ENCODE measurements at places on chromosomes 5 and 9. TPM values are rescaled to one million over a fixed set of nuclear protein-coding genes. Genes with fewer than 3 reads are reported as not detected.
A peak's percentile ranks its signal among the peaks of the same experiment; 100 is the strongest.

DNA sequence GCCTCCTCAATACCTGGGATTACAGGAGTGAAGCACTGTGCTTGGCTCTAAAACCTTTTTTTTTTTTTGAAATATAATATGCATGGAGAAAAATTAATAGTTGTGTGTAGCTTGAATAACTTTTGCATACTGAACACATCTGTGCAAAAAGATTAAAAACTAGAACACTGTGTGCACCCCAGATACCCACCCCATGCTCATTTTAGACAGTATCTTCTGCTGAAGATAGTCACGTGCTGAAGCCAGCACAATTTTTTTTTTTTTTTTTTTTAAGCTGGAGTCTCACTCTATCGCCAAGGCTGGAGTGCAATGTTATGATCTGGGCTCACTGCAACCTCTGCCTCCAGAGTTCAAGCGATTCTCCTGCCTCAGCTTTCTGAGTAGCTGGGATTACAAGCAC is 39.9 kb downstream of the C9orf153 start:
- H3K36me3 ChIP-seq: no peaks in the 10 kb centered on the region
- H3K27ac ChIP-seq: no peak overlapping the region
- no peak for DNase-seq
- H3K27me3 ChIP-seq: peaks cover 8% of the 10 kb centered on the region
- H3K4me1 ChIP-seq: no peaks in the 10 kb centered on the region

- DNase-seq: no peak
- H3K4me3 ChIP-seq: no peak overlapping the region
- H3K4me1 ChIP-seq: no peaks in the 10 kb centered on the region
- no peak overlapping the region for H3K27ac ChIP-seq
- H3K27me3 ChIP-seq: no peaks in the 10 kb centered on the region
- H3K36me3 ChIP-seq: no peaks in the 10 kb centered on the region
Observed at GRCh38 chr9:116979456-116979855, 292.4 kb downstream of the TRIM32 start.

DNA sequence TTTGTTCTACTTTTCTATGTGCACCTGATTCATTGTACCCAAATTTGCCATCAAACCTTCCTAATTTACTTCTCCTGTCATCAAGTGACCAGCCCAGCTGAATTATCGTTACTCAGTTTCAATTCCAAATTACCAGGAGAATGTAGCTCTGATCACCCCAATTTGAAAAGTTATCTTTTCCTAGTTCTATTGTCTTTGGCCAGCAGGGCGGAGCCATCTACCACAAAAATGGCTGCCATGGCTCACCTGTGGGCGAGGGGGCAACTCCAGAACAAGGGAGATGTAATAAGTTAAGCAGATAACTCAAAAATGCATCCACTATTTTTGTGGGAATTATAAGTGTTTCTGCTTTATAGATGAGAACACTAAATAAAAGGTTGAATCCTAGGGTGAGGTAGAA is 133.8 kb upstream of the MOCS2 start:
- H3K4me3 ChIP-seq: no peak overlapping the region
- H3K36me3 ChIP-seq: no peaks in the 10 kb centered on the region
- no peak for DNase-seq
- H3K4me1 ChIP-seq: no peaks in the 10 kb centered on the region
- peaks cover 2% of the 10 kb centered on the region for H3K27me3 ChIP-seq

- H3K27ac ChIP-seq: no peak overlapping the region
- peaks cover 9% of the 10 kb centered on the region for H3K36me3 ChIP-seq
- DNase-seq: no peak
- H3K27me3 ChIP-seq: no peaks in the 10 kb centered on the region
- no peak overlapping the region for H3K4me3 ChIP-seq
Observed at GRCh38 chr5:154313360-154314017, 123.0 kb downstream of the GALNT10 start.

DNA sequence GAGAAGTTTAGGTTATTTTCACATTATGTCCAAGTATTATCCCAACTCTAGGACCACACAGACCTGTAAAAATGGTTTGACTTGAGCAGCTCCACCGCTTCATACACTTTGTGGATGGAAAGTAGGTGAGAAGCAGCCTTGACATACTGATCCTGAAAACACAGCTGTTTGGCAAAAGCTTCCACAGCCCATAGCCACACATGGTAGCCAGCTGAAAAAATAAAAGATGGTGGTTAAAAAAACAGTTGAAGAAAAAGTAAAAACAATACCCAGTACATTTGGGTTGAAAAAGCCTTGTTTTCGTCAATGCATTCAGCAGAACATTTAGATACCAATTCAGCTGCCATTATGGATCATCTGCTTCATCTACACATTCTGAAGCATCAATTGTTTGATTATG is 36.7 kb downstream of the GEMIN5 start:
- H3K4me3 ChIP-seq: no peak overlapping the region
- no peaks in the 10 kb centered on the region for H3K4me1 ChIP-seq
- H3K36me3 ChIP-seq: peaks cover 88% of the 10 kb centered on the region
- no peak for DNase-seq
- H3K27ac ChIP-seq: no peak overlapping the region

DNA sequence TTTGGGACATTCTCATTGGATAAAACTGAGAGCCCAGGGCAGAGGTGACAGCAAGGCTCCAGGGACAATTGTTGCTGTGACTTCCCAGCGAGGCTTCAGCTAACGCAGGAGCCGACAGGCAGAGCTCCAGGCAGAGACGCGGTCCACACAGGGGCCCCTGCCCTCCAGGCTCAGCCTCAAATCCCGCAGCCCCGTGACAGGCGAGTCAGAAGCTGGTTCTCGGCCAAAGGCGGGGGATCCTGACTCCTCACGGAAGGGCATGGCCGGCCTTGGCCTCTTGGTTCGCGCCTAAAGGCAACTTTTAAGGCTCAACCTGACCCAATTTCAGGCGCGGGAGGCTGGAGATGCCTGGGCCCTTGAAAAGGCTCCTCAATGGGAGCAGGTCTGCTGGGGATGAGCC is 21.3 kb downstream of the SLC12A7 start:
- DNase-seq: no peak
- no peaks in the 10 kb centered on the region for H3K27me3 ChIP-seq
- no peak overlapping the region for H3K4me3 ChIP-seq
- no peak overlapping the region for H3K27ac ChIP-seq
- H3K36me3 ChIP-seq: peaks cover 7% of the 10 kb centered on the region
- H3K4me1 ChIP-seq: no peaks in the 10 kb centered on the region

- no peak overlapping the region for H3K27ac ChIP-seq
- no peaks in the 10 kb centered on the region for H3K27me3 ChIP-seq
- DNase-seq: no peak
- H3K4me3 ChIP-seq: no peak overlapping the region
- H3K36me3 ChIP-seq: no peaks in the 10 kb centered on the region
- no peaks in the 10 kb centered on the region for H3K4me1 ChIP-seq
Observed at GRCh38 chr5:10573487-10574145, 9.7 kb downstream of the ANKRD33B start.

SMIM33 gene
- total RNA-seq: 0.19 TPM

- no peaks in the 10 kb centered on the region for H3K27me3 ChIP-seq
- DNase-seq: no peak
- no peaks in the 10 kb centered on the region for H3K36me3 ChIP-seq
- H3K4me3 ChIP-seq: no peak overlapping the region
- no peaks in the 10 kb centered on the region for H3K4me1 ChIP-seq
- no peak overlapping the region for H3K27ac ChIP-seq
Observed at GRCh38 chr5:168979135-168979534, 321.8 kb downstream of the SLIT3 start.

DNA sequence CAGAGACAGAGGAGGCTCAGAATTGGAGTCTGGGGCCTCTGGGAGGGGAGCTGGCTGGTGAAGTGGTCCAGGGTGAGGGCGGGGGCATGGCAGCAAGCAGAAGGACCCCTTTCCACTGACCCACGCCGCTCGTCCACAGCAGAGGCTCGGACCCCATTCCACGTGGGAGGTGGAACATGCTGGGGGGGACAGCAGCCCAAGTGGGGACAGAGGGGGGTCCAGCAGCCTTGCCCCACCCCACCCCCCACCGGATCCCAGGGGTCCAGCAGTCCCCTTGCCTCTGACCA is 25.4 kb upstream of the NKD2 start:
- H3K4me3 ChIP-seq: no peak overlapping the region
- no peaks in the 10 kb centered on the region for H3K36me3 ChIP-seq
- no peak for DNase-seq
- H3K27me3 ChIP-seq: no peaks in the 10 kb centered on the region
- H3K27ac ChIP-seq: no peak overlapping the region

DNA sequence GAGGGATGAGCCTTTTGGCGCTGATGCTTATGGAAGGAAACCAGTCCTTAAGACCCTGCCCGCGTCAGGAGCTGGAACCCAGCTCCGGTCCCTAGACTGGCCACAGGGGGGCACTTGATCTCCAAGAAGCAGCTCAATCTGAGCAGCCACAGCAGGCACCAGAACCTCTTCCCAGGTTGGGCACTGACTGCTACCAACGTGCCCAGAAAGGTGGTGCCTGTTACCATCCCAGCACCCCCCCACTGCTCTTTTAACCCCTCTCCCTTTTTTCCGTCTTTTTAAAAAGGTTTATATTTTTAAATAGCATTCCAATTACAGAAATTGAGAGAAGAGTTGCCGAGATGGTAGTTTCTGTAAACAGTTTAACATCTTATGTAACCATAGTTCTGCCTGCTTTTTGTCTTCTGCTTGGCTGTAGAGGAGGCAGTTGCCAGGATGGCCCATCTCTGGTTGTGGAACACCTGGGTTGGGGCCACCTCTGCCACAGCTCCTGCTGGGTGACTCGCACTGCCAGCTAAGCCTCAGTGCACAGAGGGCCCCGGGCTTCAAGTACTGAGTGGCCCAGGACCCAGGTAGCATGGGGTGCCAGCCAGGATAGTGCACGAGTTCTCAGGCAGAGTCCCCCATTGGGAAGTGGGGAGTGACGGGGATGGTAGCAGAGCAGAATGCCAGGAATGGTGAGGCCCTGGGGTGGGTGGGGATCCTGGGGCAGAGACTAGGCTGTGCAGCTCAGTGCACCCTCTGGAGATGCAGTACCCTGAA is 62.8 kb downstream of the PFDN1 start:
- H3K4me1 ChIP-seq: peaks cover 7% of the 10 kb centered on the region
- no peak overlapping the region for H3K4me3 ChIP-seq
- peak; percentile 46 for DNase-seq

PDZD2 gene
- total RNA-seq: 2.2 TPM

DNA sequence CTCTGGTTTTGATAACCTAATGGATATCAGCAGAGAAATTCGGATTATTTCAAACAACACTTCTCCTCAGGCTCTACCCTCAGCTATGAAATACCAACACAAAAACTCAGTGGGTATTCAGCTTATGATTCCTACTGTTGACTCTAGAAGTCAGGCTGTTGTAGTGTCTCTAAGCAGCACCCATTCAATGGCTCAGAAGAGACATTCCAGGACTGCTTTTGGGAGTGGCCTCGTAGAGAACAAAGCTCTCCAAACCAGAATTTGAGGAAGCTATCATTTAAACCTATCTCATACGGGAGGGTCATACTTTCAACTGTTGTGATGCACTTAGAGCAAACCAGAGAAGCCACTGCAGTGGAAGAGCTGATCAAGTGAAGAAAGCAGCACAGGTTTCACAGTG is 34.1 kb downstream of the ETF1 start:
- H3K27ac ChIP-seq: no peak overlapping the region
- no peak for DNase-seq
- H3K36me3 ChIP-seq: peaks cover 8% of the 10 kb centered on the region
- H3K4me1 ChIP-seq: no peaks in the 10 kb centered on the region

DNA sequence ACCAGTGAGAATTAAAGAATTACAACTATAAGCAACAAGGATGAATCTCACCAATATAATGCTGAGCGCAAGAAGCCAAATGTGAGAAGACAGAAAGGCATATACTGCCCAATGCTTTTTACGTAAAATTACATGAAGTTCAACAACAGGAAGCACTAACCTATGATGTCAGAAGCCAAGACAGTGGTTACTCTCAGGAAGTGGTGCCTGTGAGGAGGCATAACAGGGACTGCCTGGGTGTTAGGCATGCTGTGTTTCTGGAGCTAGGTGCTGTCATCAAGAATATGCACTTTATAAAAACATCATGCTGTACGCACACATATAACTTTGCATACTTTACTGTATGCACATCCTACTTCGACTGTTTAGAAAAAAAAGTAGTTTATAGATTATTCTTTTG is 30.1 kb downstream of the FRMD3 start:
- H3K4me1 ChIP-seq: no peaks in the 10 kb centered on the region
- H3K27ac ChIP-seq: no peak overlapping the region
- H3K27me3 ChIP-seq: no peaks in the 10 kb centered on the region
- H3K4me3 ChIP-seq: no peak overlapping the region

GRCh38 chr9:16271967-16272366 is 598.5 kb downstream of the BNC2 start:
- no peaks in the 10 kb centered on the region for H3K36me3 ChIP-seq
- no peaks in the 10 kb centered on the region for H3K4me1 ChIP-seq
- no peak overlapping the region for H3K27ac ChIP-seq
- no peak for DNase-seq
- no peak overlapping the region for H3K4me3 ChIP-seq

PCDHA4 gene
- not detected for total RNA-seq

DNA sequence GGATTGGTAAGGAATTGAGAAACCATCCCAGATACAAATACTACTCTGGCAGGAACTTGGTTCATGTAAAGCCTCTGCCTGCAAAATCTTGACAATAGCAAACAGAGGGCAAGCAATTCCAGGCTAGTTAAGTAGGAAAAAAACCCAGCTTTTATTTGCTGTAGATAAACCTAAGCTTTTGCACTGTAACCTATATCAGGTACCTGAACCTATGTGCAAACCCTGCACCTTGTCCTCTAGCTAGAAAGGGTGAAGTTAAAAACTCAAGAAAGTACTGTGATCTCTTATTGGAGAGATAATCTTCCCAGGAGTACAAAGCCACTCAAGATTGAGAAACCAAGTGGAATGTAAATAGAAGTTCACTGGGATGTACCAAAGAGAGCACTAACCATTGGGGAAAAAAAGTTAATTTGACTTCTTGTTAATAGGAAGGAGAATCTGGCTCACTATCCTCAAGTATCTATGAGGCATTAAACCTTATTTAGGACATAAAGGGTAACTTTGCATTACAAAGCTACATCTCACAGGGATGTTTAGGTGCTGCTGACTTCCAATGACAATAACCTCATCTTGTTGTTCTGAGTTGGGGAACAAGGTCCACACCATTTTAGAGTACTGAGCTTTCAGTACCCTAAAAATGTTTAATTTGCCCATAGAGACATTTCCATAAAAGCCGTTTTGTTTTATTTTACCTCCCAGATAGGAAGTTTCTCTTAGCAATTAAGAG is 73.8 kb upstream of the PCA3 start:
- no peaks in the 10 kb centered on the region for H3K4me1 ChIP-seq
- no peaks in the 10 kb centered on the region for H3K36me3 ChIP-seq
- no peak overlapping the region for H3K27ac ChIP-seq

RNF183 gene
- total RNA-seq: not detected

DNA sequence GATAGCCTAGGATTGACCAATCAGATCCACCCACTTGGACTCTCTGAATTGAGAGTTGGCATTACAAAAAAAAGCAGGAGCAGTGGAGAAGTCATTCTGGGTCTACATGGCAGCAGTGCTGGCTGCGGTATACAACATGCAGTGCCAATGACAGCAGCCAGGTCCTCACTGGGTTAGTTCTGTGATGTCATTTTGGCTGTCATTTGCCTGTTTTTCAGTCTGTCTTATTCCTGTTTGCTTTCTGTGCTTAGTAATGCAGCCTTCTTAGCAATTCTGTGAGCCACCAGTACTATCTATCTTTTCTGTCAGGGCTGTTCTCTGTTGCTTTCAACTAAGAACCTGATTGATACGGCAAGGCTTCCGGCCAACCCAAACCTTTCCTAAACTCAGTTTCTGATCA is 471.8 kb downstream of the BNC2 start:
- no peak for DNase-seq
- H3K4me3 ChIP-seq: no peak overlapping the region
- no peaks in the 10 kb centered on the region for H3K27me3 ChIP-seq
- H3K36me3 ChIP-seq: no peaks in the 10 kb centered on the region
- no peak overlapping the region for H3K27ac ChIP-seq
- no peaks in the 10 kb centered on the region for H3K4me1 ChIP-seq

SLC25A25 gene
- total RNA-seq: 19.1 TPM

GRCh38 chr9:125746774-125747052 is 460 bp upstream of the PBX3 start:
- no peak for DNase-seq
- H3K27ac ChIP-seq: no peak overlapping the region
- no peaks in the 10 kb centered on the region for H3K36me3 ChIP-seq
- H3K4me3 ChIP-seq: peak overlapping the region; percentile 81

All from T-cell (primary cell).